ENCODE measurements at places on chromosomes 16 and 17.

DNA sequence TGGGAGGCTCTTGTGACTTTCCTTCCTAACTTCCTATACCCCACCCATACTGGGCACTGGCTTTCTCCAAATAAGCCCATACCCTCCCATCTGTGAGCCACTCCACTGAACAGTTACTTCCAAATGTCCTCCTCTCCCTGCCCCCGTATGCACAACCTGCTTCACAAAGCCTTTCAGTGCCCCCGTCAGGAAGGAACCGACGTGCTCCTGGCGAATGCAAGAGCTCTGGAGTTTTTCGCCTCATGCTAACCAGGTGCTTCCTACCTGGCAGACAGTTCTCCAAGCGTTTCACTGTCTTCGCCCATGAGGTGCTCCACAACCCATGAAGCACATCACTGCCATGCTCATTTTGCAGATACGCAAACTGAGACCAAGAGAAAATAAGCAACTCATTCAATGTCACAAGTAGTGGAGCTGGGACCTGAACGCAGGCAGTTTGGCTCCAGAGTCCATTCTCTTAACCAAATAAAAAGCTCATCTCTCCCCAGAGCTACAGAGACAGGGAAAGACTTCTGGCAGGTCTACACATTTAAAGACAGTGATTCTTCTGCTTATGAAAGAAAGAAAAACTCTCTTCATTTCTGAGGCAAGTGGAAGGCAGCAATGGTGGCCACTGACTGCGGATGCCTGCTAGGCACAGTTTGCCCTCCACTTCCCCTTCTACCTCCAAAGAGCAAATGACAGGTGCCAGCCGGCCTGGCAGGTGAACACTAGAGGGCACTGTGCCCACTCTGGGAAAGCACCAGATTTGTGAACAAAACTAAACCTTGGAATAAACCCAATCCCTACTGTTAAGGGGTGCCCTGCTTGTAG, 23.8 kb downstream of the SPHK1 start:
- no peak for DNase-seq

DNA sequence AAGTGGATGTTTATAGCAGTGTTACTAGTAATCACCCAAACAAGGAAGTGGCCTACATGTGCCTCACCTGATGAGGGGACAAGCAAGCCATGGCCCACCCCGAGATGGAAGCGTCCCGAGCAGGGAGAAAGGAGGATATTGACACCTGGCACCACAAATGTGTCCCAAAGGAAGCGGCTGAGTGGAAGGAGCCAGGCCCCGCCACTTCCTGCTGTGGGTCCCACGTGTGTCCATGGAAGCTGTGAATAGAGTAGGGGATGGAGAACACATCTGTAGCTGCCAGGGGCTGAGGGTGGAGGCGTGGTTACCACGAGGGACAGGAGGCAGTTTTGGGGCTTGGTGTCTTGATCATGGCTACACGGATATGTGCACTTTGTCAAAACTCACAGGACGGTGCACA, 49.2 kb downstream of the KCNJ12 start:
- no peak for DNase-seq

DNA sequence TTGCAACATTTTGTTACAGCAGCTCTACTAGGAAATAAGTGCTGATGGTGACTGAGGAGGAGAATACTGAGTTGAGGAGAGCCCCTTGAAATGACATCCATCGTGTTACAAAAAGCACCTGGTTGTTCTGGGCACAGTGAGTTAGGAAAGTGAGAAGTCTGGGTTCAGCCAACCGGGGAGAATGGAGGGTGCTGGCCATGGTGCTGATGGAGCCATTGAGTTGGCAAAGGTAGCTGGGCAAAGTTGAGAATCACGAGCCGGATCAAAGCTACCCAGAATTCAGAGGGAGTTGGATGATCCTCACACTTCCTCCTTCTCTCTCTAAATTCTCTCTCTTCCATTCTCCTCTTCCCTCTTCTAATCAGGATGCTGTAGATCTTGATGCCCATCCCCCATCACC, 35.0 kb upstream of the ASIC2 start:
- DNase-seq = no peak

GRCh38 chr17:61464130-61464842, 12.1 kb downstream of the TBX4 start:
- no peak for DNase-seq

DNA sequence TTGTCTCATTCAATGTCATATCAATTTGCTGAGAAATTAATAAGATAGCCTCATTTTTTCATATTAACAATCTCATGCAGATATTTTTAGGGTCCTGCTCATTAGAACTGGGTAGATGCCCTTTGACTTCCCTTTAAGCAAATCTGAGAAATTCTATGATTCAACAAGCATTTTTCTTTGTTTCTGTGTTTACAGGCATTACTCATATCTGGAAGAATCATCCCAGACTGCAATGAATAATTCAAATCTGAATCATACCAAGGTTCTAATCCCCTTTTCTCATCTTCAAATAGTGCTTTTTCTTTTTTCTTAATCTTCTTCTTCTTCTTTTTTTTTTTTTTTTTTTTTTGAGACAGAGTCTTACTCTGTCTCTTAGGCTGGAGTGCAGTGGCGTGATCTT, 69.2 kb upstream of the KIFC3 start:
- DNase-seq = no peak
